Stimulated activated CD4-positive, alpha-beta T cell treated with anti-CD3 and anti-CD28 coated beads, Interleukin-1b, Interleukin-23, amount 100 ng/mL, for 48 hours (primary cell): ENCODE measurements at places on chromosomes 6 and 20.

DNA sequence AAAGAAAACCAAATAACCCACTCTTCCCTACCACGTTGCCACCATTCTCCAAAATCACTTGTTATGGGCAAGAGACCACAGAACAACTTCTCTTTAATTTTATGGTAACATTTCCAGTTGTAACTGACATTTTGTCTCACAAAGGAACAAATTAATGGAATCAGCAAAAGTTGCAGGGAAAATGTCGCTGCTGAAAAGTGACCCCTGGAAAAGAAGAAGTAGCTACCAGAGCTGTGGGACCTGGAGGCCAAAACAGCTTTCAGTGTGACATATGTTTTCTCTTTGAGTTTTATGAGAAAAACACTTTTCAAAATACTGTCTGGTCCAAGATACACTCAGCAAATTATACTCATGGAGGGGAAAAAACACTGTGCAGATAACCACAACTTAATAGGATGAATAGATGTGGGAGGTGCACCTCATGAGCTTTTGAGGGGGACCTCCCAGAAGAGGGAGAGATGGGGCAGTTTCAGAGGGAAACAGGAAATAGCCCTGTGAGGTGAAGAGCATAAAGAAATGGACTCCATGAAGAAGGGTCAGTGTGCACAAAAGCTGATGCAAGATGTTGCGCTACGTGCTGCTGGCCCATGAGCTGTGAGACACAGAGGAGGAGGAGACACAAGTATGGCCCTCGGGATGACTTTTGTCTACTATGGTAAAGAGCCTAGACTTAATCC lies 87.3 kb downstream of the DTNBP1 start:
- DNase-seq: no peak

DNA sequence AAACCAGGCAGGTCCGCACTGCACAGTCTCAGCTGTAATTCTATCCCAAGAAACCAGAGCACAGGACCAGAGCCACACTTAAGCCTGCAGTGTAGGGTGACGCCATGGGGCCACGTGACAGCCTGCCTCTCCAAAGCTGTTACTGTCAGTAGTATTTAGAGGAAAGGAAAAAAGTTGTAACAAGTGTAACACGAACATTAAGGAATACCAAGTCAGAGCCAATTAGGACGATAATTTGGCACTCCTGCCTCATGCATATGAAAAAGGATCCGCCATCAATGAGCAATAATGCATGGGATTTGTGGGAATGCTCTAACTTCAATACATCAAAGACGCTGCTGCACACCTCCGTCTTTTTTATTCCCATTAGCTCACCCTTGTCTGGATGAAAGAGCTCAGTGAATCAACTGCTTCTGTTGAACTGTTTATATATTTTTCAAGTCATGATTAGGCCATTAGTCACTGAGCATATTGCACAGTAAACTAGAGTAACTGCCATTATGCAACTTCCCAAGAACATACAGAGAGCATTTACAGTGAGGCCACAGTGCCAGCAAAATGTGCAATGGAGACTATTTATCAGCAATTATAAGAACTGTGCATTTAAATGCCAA lies 79.9 kb downstream of the ATXN1 start:
- no peak for DNase-seq

DNA sequence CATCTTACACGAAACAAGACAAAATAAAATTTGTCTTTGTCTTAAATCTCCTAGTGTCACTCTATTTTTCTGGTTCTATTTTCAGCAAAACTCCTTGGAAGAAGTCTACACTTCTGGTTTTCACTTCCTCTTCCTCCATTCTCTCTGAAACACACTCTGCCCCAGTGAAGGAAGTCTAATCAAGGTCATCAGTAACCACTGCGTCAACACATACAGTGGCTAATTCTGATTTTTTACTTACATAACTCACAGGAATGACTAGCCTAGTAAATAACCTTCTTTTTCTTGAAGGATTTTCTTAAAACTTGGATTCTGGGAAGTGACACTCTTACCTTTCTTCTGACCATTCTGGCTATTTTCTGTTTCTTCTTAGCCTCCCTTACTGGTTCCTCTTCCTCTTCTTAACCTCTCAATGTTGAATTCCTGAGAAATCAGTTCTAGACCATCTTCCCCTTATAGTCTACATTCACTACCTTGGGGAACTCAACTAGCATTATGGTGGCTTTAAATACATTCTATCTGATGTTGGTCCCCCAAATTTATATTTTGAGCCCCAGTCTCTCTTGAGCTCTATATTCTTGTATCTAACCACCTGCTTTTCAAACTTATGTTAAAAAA lies 37.5 kb downstream of the AIG1 start:
- no peak for DNase-seq

GRCh38 chr6:99604166-99605073 lies 2.2 kb upstream of the PRDM13 start:
- DNase-seq: no peak

GRCh38 chr6:96575359-96575758 lies 12.4 kb downstream of the FHL5 start:
- DNase-seq: no peak

GRCh38 chr6:21404577-21404976 lies 189.0 kb upstream of the SOX4 start:
- no peak for DNase-seq

- DNase-seq: no peak
Measured at GRCh38 chr20:6579824-6580223, 187.7 kb upstream of the BMP2 start.

- DNase-seq: no peak
Measured at GRCh38 chr20:48292806-48293205, 507.5 kb upstream of the SULF2 start.

DNA sequence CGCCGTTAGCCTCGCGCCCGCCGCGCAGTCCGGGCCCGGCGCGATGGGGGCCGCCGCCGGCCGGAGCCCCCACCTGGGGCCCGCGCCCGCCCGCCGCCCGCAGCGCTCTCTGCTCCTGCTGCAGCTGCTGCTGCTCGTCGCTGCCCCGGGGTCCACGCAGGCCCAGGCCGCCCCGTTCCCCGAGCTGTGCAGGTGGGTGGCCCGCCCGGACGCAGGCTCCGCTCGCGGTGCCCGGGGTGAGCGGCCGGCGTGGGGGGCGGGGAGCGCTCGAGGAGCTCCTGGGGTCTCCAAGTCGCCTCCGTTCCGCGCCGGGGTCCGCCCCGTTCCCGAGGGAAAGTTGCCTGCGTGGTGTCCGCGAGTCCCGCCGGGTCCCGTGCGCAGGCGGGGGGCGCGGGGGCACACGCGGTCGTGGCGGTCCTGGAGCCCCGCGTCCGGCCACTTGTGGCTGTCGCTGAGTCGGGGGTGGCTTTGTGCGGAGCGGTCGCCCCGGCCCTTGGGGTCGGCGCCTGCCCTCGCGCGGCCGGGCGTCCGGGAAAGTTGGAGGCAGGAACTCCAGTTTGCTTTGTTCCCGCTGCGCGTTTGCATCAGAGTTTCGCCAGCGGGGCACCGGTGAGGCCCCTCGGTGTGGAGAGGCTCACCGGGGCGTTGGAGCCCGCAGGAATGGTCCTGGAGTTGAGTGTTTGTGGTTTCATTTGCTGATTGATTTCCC lies 476 bp downstream of the IGF2R start:
- no peak for DNase-seq

GRCh38 chr6:13411484-13411883 lies 75.9 kb downstream of the GFOD1 start:
- DNase-seq: no peak

- DNase-seq: no peak
Measured at GRCh38 chr6:11430036-11430435, 107.5 kb upstream of the TMEM170B start.

DNA sequence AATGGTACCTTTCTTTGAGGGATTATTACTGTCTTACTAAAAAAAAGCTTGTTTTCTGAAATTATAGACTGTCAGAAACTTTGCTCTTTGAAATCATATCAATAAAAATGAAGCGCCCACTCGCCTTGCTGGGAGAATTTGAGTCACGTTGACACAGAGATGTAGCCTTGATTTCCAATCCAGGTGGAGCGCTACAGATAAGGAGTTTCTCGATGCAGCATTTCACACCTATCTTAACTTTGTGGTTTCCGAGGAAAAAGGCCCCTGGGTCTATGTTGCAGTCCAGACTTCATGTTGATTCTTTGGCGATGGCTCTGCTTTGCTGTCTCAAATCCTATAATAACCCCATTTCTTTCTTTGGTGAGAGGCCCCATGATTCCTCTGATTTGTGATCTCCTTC lies 158.1 kb upstream of the ARG1 start:
- DNase-seq: no peak

GRCh38 chr20:38649275-38649891 lies 47.8 kb downstream of the ARHGAP40 start:
- DNase-seq: no peak

DNA sequence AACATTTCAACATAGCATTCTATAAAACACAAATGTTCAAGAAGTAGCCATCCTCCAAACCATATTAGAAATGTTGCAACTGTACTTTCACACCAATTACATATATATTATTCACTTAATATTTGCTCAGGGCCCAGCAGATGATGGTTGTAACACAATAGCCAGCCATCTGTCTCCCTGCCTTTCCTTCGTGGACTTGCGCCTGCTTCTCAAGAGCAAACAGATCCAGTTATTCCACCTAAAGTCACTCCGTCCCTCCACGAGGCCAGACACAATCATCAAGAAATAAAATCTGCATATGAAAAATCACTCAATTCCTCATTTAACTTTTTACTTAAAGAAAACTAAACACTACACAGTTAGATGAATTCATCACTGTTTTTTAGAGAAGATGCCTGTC lies 160.4 kb downstream of the RALGAPA2 start:
- DNase-seq: no peak

DNA sequence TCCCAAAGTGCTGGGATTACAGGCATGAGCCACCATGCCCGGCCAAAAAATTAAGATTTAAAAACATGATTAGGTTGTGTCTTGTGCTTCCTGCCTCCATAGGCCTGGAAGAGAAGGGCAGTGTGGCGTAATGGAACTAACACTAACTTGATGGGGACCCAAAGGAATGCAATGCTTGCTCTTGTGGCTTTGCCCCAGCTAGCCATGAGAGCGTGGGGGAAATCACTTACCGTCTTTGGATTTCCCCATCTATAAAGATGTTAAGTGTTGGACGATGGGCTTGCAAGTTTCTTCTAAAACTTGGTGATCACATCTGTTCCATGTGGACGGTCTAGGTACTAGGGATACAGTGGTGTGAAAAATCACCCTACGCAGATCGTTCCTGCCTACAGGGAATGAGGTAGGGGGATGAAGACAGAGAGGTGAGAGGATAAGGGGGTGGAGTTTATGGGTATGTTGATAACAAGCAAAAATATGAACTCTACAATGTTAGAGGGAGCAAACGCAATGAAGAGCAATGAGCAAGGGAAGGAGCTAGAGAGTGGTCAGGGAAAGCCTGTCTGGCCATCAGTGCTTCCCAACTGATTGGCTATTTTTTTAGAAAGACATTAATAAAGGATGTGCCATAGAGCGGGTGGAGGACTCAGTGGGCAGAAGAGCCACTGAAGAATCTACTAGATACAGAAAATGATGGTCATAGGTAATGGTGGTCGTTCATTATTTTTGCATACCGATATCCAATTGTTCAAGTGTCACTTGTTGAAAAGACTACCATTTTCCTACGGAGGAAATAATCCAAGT lies 165.2 kb downstream of the BCAS1 start:
- DNase-seq: no peak

- no peak for DNase-seq
Measured at GRCh38 chr6:14544666-14545065, 427.1 kb downstream of the CD83 start.

DNA sequence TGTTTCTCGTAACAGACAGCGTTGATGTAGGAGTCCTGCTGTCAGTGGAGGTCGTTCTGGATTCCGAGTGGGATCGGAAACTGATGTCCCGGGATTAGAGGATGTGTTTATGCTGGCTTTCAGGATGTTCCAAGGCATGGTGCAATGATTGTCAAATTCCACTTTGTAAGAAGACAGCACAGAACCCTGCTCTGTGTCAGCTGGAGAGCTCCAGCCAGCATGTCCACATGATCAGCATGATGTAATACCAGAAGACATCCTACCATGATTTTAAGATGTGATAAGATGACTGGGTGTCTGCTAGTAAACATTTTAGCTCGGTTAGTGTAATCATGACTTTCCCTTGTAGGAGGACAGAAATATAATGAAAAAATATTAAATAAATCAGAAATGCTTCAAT lies 20.3 kb downstream of the ENPP1 start:
- no peak for DNase-seq

- no peak for DNase-seq
Measured at GRCh38 chr6:25946631-25947030, 16.0 kb upstream of the TRIM38 start.

DNA sequence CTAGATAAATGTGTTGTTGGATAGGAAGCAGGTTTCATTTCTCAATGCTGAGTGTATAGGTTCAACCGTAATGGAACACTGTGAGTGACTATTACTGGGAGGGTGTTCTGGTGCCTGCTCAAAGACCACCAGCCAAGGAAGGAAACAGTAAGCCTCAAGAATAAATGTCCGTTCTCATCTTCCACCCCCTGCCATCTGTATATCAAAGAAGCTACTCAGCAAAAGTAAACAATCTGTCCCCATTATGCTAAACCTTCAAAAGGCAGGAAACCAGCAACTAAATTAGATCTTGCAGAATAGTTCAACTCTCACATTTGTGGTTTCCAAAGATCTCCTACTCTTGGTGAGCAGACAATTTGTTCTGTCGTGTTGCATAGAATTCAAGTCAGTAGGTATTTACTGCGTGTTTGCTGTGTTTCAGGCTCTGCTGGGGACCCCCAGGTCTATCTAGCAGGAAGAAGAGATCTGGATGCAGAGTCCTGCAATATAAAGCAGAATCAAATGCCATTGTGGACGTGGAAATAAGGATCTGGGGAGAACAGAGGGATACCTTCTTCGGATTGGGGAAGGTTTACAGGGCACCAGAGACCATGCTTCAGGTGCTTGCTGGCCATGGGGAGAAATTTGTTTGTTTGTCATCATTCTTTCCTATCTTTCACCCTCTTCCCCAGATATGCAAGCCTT lies 87.3 kb downstream of the SCML4 start:
- DNase-seq: no peak

GRCh38 chr20:18018100-18018499 lies 39.6 kb downstream of the OVOL2 start:
- no peak for DNase-seq

DNA sequence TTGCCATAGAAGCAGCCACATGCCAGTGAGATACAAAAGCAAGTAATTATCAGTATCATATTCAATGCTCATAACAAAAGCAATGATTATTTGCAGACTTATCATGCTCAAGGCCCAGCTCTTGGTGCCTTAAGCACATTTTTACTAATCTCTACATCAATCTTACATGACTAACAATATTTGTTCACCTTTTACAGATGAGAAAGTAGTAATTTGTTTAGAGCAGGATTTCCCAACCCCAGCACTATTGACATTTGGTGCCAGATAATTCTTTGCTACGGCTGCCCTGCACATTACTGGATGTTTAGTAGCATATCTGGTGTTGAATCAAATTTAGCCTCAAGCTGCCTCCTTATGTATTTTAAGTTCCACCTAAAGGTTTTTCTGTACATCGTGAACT lies 19.0 kb upstream of the DOK5 start:
- DNase-seq: no peak

- no peak for DNase-seq
Measured at GRCh38 chr6:92827104-92827503, 592.3 kb downstream of the EPHA7 start.
